ENCODE measurements at places on chromosomes 12 and 14.

- no peak for DNase-seq
Measured at GRCh38 chr12:53860426-53861345, 77.9 kb upstream of the HOXC13 start.

DNA sequence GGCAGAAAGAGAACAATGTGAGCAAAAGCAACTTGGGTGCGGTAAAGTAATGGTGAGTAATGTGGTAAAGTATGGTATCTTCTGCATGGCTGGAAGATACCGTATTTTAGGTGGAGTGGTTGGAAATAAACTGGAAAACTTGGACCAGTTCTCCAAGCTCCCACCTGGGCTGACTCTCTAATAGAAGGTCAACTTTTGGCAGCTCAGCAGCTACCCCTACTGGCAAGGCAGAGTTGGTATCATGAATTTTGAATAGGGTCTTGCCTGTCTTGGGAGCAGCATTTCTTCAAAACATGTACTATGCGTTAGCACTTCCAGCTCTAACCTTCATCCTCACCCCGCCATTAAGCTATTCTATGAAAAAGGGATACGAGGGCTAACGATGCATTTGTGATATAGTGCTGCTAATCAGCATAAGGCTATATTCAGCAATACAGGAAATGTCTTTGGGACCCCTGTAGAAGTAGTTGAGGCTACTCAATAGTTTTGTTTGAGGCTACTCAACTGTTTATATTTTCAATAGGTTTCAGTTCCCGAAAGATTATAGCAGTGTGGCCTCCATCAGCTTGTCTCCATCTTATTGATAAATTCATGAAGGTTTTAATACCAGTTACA lies 276.3 kb upstream of the FAR2 start:
- peak; percentile 50 for DNase-seq

DNA sequence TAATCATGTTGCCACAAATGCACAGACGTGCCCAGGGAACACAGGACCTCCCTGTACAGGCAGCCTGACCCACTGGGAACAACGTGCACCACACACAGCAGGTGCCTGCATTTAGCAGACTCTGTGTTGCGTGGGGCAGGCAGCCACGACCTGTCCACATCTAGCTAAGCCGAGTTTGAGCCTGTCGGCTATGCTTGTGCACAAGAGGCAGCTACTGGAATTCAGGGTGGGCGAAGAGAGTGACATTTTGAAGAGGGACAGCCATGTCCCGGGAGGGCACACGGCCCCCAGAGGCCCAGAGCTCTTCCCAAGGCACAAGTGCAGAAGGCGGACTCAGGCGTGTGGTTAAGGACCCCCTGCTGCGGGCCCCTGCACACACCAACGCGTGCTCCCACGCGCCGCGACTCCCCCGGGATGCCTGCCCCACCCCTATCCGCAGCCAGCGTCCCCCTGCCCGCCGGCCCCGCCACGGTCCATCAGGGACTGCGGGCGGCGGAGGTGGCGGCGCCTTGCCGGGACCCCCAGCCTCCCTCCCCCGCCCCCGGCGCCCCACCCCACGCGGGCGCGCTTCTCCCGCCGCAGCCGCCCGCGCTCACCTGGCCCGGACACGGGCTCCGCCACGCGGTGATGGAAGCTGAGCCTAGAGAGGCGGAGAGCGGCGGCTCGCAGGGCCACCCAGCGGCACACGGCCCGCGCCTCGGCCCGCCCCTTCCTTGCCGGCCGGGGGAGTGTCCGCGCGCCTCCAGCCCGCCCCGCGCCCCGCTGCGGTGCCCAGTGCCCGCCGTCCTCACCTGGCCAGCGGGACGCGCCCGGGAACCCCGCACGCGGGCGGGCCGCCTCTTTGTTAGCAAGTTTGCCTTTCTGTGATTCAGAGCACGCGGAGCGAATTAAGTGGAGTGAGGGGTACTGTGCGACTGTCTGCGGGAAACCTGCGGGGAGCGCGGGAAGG lies 125.3 kb upstream of the PRMT8 start:
- peak; percentile 31 for DNase-seq

GRCh38 chr12:66829660-66830325 lies 150.9 kb upstream of the GRIP1 start:
- no peak for DNase-seq

DNA sequence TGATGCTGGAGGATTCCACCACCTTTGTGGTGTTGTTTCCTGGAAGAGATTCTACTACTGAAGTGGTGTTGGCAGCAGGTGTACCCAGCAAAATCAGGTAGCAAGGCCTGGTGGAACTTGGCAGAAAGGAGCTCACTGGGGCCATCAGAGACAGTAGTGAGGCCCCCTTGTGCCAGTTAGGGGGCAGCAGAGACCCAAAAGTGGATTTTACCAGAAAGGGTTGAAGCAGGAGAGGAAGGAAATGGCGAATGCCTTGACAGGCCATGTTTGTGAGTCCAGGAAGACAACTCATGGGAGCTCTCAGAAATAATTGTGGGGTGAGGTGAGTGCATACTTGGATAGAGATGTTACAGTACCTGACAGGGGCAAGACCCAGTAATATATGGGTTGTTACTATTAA lies 137.7 kb upstream of the FGD4 start:
- DNase-seq: no peak

GRCh38 chr12:41769810-41770209 lies 374.9 kb downstream of the GXYLT1 start:
- DNase-seq: no peak

GRCh38 chr14:98345161-98345560 lies 926.8 kb downstream of the BCL11B start:
- DNase-seq: no peak

Data from AG08396 (cell line).